ENCODE measurements at places on chromosomes 6 and 20. TPM values are rescaled to one million over a fixed set of nuclear protein-coding genes. Genes with fewer than 3 reads are reported as not detected.

The PLN gene
- total RNA-seq = 2.0 TPM

The ULBP2 gene
- total RNA-seq = 2.0 TPM

DNA sequence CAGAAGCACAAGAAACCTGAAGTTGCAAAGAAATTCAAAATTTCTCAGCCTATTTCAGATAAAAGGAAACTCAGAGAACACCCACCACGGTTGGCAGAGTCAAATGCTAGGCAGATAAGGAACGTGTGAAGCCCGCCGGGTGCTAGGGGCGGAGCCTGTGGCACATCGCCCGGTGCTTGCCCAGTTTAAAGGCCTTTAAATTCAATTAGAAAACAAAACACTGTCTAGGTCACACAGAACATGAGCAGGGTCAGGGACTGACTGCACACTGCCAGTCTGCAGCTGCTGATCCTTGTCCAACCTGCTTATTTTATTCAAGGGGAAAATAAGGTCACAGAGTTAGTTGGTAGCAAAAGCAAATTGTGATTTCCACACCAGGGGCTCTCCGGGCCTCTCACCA is 75.8 kb downstream of the PSMG4 start:
- H3K4me3 ChIP-seq = no peak overlapping the region
- H3K27me3 ChIP-seq = no peaks in the 10 kb centered on the region

- DNase-seq = no peak
- no peaks in the 10 kb centered on the region for H3K27me3 ChIP-seq
- no peaks in the 10 kb centered on the region for H3K36me3 ChIP-seq
- H3K4me3 ChIP-seq = no peak overlapping the region
Measured at GRCh38 chr6:105227295-105227767, 47.5 kb upstream of the POPDC3 start.

The IRAK1BP1 gene
- total RNA-seq = 16.1 TPM

DNA sequence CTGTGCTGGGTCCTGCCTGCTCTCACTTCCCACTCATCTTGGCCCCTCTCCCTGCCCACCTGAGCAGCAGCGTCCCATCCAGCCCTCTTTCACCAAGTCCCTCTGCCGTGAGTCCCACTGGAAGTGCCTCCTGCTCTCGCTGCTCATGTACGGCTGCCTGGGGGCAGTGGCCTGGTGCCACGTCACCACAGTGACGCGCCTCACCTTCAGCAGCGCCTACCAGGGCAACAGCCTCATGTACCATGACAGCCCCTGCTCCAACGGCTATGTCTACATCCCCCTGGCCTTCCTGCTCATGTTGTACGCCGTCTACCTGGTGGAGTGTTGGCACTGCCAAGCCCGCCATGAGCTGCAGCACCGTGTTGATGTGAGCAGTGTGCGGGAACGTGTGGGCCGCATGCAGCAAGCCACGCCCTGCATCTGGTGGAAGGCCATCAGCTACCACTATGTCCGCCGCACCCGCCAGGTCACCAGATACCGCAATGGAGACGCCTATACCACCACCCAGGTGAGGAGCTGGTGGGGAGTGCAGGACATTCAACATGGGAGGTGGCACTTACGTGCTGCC is 2.8 kb downstream of the TMEM151B start:
- H3K27me3 ChIP-seq = no peaks in the 10 kb centered on the region
- H3K4me1 ChIP-seq = no peaks in the 10 kb centered on the region
- no peak for DNase-seq
- no peaks in the 10 kb centered on the region for H3K36me3 ChIP-seq

The ANKRD66 gene
- not detected for total RNA-seq

DNA sequence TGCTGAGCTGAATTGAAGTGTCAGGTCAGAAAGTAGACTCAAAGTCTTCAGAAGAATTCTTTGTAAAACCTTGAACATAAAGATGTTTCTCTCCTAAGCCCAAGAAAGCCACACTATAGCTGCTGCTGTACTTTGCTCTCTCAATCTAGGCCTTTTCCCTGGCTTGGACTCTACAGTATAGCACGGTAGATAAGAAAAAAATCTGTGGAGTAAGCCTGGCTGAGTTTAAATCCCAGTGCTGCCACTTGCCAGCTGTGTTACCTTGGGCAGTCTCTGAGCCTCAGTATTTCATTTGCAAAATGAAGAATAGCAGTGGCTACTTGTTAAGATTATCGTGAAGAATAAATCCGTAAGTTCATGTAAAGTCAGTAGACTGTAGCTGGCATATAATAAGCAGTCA is 53.3 kb upstream of the UFL1 start:
- DNase-seq = no peak
- no peaks in the 10 kb centered on the region for H3K36me3 ChIP-seq

The LTA gene
- 1.3 TPM for total RNA-seq

The DACT2 gene
- 20.8 TPM for total RNA-seq

DNA sequence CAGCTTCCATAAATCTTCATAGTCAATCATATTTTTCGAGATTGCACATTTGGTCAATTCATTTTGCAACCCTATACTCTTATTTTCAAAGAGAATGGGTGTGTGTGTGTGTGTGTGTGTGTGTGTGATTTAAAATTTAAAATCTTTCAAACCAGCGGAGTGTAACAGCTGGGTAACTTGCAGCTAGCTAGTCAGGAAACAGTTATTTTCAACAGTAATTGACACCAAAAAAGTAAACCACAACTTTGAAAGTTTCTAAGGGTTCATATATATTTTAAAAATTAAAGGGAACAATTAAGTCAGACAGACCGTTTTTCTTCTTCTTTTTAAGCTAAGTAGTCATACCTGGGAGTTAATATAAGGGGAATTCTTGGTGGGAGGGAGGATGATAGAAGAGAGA is 57.0 kb downstream of the PRR18 start:
- H3K4me1 ChIP-seq = no peaks in the 10 kb centered on the region
- no peak for DNase-seq
- no peaks in the 10 kb centered on the region for H3K27me3 ChIP-seq
- no peak overlapping the region for H3K4me3 ChIP-seq
- no peaks in the 10 kb centered on the region for H3K36me3 ChIP-seq
- H3K27ac ChIP-seq = no peak overlapping the region

The CLPSL1 gene
- not detected for total RNA-seq

The PI3 gene
- 1.2 TPM for total RNA-seq

DNA sequence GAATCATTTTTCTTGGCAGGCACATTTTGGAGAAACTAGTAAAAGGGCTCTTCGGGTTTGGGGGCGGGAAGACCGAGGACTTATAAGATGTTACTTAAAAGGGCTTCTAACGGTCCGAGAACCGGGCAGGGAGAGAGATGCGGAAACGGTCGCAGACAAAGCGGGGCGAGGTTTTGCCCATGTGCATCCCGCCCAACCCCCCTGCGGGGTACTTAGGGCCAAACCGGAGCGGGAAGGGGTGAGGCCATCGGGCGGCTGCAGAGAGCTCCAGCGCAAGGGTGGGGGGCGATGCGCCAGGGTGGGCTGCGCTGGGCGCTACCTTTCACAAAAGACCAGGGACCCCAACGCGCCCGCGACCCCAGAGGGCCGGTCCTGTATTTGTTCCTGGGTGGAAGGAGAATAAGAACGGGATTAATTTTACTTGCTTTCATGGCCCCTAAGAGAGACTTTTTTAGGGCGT is 616 bp downstream of the TUBB start:
- DNase-seq = peak; percentile 84
- peak overlapping the region; percentile 90 for H3K27ac ChIP-seq
- no peaks in the 10 kb centered on the region for H3K27me3 ChIP-seq

The CNBD2 gene
- 28.3 TPM for total RNA-seq

- no peak overlapping the region for H3K27ac ChIP-seq
- H3K36me3 ChIP-seq = no peaks in the 10 kb centered on the region
- no peak for DNase-seq
- H3K4me1 ChIP-seq = peaks cover 17% of the 10 kb centered on the region
- H3K27me3 ChIP-seq = no peaks in the 10 kb centered on the region
- no peak overlapping the region for H3K4me3 ChIP-seq
Measured at GRCh38 chr20:62614085-62614960, 28.0 kb upstream of the SLCO4A1 start.

DNA sequence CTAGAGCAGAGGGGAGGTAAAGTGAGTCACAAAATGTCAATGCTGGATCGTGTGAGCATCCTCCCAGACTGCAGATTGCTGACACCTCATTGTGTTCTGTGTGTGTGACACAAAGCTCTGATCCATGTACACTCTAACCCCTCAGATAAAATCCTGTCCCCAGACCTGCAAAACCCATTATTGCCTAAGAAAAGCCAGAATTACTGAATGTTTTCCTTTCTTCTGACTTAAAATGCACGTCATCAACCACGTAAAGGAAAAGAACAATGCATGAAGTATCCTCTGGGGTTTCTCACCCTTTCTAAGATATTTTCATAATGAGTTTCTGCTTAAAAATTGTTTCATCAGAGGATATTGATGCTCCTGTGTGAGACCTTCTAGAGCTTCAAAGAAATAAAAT is 218.0 kb upstream of the PREP start:
- H3K4me1 ChIP-seq = peaks cover 3% of the 10 kb centered on the region
- no peak overlapping the region for H3K27ac ChIP-seq
- H3K27me3 ChIP-seq = no peaks in the 10 kb centered on the region
- no peak for DNase-seq
- no peak overlapping the region for H3K4me3 ChIP-seq

The LCA5 gene
- 17.7 TPM for total RNA-seq

GRCh38 chr6:85552652-85553051 is 41.0 kb downstream of the SNX14 start:
- no peaks in the 10 kb centered on the region for H3K4me1 ChIP-seq
- no peak overlapping the region for H3K27ac ChIP-seq
- no peak overlapping the region for H3K4me3 ChIP-seq
- no peaks in the 10 kb centered on the region for H3K27me3 ChIP-seq

DNA sequence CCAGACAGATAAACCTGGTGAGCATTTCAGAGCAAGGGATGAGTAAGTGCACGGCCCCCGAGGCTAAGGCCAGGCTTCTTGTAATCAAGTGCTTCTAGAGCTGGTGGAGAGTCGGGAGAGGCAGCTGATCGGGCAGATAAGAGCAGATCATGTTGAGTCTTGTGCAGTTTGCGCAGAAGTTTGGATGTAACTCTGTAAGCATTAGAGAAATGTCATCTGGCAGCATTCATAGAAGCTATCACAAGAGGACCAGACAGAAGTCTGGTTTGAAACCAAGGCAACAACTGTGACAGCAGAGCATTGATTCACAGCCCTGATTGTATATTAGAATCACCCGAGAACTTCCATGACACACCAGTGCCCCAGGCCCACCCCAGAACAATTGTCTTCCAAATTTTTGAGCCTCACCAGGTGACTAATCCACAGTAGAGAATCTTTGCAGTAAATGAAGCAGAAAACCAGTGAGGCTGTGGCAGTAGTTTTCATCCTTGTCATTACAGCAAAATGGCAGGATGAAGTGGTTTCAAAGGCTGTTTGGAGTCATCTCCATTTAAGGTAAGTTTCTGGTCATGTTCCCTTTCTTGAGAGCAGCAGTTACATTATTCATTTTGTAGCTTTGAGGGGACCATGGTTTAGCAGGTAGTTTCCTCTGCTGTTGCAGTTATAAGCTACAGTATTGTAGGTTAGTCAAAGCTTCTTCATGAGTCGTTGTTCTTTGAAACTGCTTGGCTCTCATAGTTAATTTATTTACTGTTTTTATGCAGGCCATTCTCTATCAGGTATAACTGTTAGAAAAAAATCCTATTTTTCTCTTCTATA is 84.1 kb downstream of the RNF217 start:
- no peaks in the 10 kb centered on the region for H3K27me3 ChIP-seq
- H3K27ac ChIP-seq = no peak overlapping the region
- no peaks in the 10 kb centered on the region for H3K36me3 ChIP-seq
- no peak for DNase-seq

GRCh38 chr20:47487175-47487917 is 14.3 kb upstream of the NCOA3 start:
- H3K27ac ChIP-seq = no peak overlapping the region
- no peaks in the 10 kb centered on the region for H3K4me1 ChIP-seq
- no peaks in the 10 kb centered on the region for H3K27me3 ChIP-seq
- no peak for DNase-seq
- H3K36me3 ChIP-seq = no peaks in the 10 kb centered on the region
- no peak overlapping the region for H3K4me3 ChIP-seq

Measured in testis (tissue), 5 donors.